ENCODE measurements at places on chromosomes 3 and 15.
A peak's percentile ranks its signal among the peaks of the same experiment; 100 is the strongest.

DNA sequence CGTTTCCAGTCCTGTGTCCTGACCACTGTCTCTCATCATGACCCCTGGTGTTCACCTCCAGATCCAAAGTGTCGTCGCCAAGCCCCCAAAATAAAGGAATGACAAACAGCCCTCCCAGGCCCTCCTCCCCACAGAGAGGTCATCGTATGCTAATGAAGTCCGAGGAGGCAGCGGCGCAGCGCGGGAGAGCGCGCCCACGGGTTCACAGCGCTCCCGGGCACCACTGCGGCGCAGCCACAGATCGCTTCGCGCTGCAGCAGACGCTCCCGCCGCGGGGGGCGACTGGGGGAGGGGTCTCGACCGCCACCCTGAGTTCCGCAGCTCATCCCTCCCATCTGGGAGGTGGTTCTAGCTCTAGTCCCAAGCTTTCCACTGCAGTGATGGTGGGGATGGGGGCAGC is 1.3 kb downstream of the DGKG start:
- no peak for DNase-seq

- no peak for DNase-seq
These were observed 117.4 kb downstream of the ATG7 start for GRCh38 chr3:11389386-11390268.

GRCh38 chr3:149977386-149977785 is 6.7 kb upstream of the PFN2 start:
- DNase-seq: no peak

DNA sequence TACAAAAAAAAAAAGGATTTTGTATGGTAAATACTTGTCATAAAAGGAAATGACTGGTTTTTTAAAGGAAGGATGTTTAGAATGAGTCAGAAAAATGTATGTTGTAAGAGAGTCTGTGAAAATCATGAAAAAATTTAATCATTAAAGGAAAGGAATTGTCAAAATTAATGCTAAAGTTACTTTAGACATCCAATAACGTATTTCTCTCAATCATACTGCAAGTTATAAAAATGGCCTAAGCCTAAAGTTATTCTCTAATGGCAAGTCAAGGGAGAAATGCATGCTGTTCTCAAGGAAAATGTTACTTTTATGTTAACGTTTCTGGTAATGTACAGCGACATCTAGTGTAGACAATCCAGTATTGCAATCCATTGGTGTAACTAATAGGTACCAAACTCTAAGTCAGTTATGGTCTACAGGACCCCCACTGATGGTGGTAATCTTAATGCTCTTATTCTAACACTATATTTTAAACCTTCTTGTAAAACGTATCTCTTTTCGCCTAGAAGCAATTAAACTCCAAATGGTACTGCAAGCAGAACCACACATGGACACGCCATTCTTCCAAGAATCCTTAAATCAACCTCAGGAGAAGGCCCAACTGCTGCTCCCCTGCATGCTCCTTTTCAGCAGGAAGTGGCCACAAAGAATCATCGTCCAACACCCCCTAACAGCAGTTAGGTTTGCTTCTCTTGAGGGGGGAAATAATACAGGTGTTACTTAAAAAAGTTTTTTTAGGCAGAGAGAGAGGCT is 35.2 kb downstream of the NCEH1 start:
- peak; percentile 48 for DNase-seq

GRCh38 chr3:183015185-183015584 is 34.8 kb upstream of the DCUN1D1 start:
- no peak for DNase-seq

- DNase-seq: no peak
These were observed 33.3 kb downstream of the SLC41A3 start for GRCh38 chr3:126050626-126051025.

All from Calu3 (cell line).